ENCODE measurements at places on chromosomes 11 and 22.

GRCh38 chr11:63993993-63994392 lies 7.8 kb downstream of the OTUB1 start:
- DNase-seq: no peak

GRCh38 chr22:19127329-19128008 lies 3.6 kb upstream of the TSSK2 start:
- no peak for DNase-seq

DNA sequence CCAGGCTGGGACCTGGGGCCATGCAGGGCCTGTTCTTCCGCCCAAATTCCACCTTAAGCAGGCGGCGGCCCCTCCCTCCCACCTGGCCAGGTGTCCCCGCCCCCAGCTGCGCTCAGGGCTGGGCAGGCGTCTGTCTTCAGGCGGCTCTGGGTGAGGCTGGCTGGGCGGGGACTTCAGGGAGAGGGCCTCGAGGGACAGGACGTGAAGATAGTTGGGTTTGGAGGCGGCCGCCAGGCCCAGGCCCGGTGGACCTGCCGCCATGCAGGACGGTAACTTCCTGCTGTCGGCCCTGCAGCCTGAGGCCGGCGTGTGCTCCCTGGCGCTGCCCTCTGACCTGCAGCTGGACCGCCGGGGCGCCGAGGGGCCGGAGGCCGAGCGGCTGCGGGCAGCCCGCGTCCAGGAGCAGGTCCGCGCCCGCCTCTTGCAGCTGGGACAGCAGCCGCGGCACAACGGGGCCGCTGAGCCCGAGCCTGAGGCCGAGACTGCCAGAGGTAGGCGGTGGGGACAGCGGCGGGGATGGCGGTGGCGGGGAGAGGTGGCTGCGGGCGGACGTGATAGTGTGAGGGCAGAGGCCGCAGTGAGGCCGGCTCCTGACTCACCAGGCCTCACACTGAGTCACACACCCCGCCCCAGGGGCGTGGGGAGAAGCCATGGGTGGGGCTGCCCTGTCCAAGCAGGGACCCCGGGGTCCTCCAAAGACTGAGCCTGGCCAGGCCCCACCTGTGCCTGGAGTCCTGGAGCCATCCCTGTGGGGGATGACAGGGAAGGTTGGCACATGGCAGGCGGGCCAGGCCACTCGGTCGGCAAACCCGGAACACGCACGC lies at the start of gene PKP3:
PKP3 (plus strand) TSS at position 176 of the 824 bp plus-strand sequence; CDS start at position 260, 84 bp downstream.
- no peak for DNase-seq

- DNase-seq: no peak
Observed at GRCh38 chr11:9530020-9530621, 43.3 kb upstream of the WEE1 start.

All from spinal cord (tissue), 10 donors.